Erythroblast (primary cell): ENCODE measurements at places on chromosomes 6 and 20.

DNA sequence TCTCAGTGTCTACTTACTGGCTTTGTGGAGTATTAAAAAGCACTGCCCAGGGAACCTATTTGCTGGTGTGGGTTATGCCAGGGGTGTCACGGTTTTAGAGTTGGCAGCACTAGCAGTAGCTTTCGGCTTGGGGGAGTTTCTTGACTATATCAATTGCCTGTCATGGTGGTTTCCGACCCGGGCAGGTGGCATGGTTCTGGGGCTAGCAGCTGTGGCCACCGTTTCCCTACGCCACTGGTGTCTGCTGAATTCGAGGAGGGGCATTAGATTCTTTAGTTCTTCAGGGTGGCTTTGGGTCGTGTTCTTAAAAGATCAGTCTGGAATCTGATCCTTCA lies 55.6 kb upstream of the FOXC1 start:
- no peak for DNase-seq

- no peak for DNase-seq
Observed at GRCh38 chr20:36170542-36171215, 16.1 kb downstream of the EPB41L1 start.

DNA sequence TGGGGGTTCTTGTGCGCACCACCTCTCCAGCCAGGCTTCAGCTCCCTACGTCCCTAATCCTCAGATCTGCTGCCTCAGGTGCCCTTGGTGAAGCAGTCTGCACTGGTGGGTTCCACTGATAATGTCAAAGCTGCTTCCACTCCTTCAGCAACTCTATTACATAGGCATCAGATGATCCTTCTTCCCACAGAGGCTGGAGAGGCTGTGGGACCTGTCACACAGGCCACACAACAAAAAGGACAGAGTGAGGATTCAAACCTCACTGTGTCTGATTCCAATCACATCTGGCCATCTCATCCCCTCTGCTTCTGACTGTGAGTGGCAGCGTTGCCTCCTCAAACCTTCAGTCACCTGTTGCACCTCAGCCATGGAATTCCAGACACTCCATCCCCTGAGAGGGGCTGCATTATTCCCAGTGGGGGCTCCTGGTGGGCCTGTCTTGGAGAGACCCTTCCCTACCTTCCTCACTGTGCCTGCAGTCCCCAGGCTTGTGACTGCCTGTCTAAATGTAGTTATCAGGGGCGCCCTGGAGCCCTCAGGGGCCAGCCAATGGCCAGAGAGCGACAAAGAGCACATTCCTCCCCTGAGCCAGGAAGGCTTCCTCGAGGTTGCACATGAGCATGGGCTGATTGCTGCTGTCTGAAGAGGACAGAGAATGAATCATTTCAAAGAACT lies 211.4 kb upstream of the ECI2 start:
- no peak for DNase-seq

- no peak for DNase-seq
Observed at GRCh38 chr6:37288247-37288646, 30.3 kb upstream of the TMEM217 start.

DNA sequence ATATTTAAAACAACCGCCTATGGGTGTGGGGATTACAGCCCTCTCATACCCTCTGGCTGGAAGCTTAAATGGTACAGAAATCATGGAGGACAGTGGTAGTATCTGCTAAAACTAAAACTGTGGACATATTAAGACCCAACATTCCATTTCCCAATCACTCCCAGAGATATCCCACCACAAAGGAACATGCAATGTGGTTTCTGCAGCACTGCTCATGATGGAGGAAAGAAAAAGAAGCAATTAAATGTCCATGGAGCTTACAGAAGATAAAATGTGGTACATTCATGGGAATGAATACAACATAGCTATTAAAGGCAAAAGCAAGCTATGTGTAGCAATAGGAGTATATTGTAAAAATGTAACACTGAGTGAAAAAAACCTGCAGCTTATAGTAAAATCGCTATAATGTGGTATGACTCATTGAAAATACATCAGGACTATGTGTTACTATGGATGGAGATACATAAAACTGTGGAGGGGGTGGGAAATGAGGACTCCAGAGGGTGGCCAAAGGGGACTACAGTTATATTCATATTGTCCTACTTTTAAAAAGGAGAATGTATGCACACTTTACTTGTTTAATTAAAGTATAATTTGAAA lies 22.9 kb upstream of the NNAT start:
- no peak for DNase-seq

DNA sequence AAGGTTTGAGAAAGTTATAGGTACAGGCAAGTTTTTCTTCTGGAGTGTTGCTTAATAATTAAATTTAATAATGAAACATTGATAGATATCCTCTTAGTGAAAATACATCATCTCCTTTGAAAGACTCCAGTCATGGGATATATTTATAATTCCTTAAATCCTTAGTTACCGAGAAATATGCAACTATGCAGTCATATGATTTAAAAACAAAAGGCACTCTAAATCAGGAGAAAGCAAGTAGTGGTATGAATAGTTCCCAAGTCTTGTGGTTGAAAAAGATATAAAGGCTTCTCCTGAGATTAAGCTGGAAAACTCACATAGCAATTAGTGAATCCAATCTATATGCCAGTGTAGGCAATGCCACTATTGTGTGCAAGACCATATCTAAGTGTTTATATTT lies 475.4 kb downstream of the EYS start:
- no peak for DNase-seq

DNA sequence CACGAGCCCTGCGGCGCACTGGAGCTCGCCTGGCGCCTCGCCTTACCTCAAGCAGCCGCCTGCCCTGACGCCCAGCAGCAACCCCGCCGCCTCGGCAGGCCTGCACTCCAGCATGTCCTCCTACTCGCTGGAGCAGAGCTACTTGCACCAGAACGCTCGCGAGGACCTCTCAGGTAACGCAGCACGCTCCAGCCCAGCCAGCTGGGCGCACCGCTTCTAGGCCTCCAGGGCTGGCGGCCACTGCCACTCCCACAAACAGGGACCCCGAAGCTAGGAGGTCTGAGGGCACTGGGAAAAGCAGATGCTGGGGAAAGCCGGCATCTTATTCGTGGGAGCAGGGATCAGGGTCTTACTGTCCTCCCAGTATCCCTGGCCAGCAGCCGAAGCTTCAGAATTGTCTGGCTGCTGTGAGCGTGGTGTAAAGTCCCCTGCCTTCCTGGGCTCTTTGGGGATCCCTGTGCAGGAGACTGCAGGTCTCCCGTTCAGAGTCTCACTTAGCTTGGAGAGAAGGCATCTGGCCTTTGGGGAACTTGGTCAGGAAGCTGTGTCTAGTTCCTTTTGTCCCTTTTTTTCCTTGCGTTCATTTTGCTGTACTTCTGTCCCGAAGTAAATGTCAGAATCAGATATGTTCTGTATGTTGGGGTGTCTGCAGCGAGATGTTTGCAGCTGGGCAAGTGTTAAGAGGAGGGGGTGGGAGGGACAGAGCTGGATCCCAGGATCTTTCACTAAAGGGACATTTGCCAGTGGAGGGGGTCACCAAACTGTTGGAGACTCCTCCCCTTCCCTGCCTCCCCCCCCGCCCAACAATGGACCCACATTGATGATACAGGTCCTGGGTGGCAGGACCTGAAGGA lies 1.8 kb downstream of the FOXF2 start:
- DNase-seq: no peak

- DNase-seq: no peak
Observed at GRCh38 chr6:82239597-82239996, 7.9 kb downstream of the IBTK start.

DNA sequence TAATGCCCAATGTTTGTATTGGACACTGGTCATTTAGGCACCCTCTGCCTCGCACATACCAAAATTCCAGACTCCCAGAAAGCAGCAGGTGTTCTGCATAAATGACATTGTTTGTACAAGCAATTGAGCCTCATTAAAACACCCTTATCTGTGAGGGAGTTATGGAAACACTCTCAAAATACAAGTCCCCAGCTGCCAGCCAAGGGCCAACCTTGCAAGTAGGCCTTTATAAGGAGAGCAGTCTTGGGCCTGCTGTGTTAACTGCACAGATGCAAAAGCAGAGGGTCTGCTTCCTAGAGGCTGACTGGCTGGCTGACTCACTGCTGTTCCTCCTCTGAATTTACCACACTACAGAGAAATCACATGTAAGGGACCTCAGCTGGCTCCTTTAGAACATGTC lies 150.4 kb upstream of the HMGN3 start:
- no peak for DNase-seq

- no peak for DNase-seq
Observed at GRCh38 chr6:68235326-68235784, 399.7 kb upstream of the ADGRB3 start.

GRCh38 chr6:151025076-151025475 lies 159.6 kb downstream of the MTHFD1L start:
- DNase-seq: no peak

GRCh38 chr6:40906759-40907158 lies 132.3 kb downstream of the UNC5CL start:
- no peak for DNase-seq

DNA sequence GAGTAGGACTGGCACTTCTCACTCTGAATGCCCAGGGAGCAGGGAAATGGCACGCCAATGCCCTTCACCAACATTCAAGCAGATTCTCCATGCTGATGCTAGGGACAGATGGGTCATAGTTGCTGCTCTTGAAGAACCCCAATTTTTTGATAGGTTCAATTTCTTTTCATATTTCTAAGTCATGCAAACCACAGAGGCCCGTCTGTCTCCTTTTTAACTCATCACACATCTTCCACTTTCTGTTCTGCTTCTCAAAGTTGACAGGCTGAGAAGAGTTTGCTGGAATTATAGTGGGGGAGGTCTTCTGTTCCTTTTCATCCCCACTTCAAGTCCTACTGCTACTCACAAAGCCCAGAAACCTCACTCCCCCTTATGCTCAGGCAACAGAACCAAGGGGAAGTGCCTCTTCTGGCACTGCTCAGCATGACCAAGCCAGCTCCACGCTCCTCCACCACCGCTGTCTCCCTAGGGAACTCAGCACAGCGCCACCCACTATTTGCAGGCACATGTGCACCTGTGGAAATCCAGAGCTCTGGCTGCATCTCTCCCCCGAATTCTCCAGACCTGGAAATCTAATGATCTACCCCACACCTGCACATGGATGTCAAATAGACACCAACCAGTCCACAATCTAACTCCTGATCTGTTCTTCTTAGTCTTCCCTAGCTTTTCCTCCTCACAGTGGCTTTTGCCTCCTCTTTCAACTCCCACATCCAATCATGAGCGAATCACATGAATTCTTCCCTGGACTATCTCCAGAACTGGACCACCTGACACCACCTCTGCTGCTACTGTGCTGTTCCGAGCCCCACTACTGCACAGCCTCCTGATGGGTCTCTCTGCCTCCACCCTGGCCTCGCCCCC lies 10.7 kb downstream of the ZBTB24 start:
- no peak for DNase-seq

DNA sequence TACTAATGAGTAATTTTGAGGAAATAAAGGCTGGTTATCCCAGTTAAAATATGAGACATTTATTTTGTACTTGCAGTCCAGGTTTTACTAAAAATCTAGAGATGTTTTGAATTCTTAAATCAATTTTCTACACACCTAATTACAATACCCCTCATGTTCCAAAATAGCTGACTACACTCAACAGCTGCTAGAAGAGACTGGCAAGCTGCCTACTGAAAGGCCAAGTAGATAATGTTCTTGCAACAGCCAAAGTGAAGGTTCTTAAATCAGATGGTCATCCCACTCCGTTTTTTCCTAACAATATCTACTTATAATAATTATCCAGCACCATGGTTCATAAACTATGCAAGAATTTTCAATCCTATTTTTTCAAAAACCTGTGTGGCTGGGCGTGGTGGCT lies 69.0 kb downstream of the DTNBP1 start:
- peak; percentile 6 for DNase-seq

DNA sequence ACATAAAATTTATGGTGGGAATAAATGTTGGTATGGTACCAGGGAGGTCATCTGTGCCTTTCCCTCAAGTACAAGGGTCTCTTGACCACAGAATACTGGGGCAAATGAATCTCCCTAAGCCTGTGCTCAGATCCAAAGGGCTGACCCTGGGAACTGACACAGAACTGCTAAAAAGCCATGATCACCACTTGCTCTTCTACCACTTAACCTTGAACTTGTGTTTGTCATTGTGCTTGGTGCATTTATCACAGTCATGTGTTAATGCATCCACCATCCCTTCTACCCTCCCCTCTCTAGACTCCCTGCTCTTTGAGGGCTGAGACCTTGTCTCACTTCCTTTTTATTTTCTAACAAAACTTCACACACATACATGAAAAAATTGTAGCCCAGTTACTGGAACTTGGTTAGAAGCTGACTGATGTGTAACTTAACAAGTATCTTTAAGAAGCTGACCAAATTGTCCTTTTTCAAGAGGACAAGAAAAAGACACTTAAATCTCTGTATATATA lies 46.1 kb upstream of the PBOV1 start:
- no peak for DNase-seq

- no peak for DNase-seq
Observed at GRCh38 chr6:165881806-165882205, 218.8 kb upstream of the PDE10A start.

GRCh38 chr6:166586424-166587156 lies at the start of gene RAMACL:
TSS of gene RAMACL (minus strand) at chr6:166586678. CDS start at chr6:166586477, 201 bp downstream.
- peak; percentile 9 for DNase-seq

DNA sequence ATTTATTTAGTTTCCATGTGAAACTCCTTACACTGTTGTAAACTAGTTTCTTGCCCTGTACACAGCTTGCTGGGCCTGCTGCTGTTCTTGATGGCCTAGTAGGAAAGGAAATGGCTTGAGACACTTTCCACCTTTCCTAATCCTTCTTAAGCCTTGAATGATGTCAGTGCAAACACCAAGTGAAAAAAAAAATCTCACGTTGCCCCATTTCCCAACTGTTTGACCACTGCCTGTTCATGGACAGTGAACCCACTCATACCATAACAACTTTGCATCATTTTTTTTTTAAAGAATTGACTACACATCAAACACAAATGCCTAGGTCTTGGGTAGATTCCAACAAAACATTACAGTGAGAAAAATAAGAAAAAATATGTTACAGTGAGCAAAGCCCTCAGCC lies 653.6 kb upstream of the FLRT3 start:
- DNase-seq: no peak

DNA sequence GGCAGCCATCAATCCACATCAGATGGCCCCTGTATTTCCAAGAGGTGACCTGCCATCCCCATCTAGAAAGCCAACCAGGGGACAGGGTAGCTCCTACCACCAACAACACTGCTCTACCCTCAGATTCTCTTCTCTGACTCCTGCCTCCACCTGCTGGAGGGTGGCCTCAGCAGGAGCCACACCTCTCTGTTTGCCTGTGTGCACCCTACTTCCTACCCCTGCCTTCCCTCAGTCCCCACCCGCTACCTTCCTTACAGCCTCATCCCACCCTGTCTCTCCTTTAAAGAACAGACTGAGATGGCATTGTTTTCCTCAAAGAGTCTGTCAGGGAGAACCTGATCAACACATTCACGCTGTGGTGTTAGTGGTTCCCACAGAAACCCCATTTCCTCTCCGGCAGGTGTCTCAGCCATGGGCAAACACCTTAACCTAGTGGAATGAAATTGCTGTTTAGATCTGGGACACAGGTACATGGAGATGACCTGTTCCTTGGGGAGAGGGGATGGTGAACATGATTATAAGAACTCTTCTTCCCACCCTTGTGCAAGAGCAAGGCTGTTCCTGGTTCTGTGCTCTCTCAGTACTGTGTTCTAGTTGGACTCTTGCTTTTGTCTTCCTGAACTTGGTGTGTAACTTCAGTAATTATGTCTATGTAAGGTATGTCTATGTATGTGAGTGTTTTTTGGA lies 1.8 kb downstream of the ENTPD6 start:
- no peak for DNase-seq
